ENCODE measurements at places on chromosomes 3 and 15. TPM values are rescaled to one million over a fixed set of nuclear protein-coding genes. Genes with fewer than 3 reads are reported as not detected.

DNA sequence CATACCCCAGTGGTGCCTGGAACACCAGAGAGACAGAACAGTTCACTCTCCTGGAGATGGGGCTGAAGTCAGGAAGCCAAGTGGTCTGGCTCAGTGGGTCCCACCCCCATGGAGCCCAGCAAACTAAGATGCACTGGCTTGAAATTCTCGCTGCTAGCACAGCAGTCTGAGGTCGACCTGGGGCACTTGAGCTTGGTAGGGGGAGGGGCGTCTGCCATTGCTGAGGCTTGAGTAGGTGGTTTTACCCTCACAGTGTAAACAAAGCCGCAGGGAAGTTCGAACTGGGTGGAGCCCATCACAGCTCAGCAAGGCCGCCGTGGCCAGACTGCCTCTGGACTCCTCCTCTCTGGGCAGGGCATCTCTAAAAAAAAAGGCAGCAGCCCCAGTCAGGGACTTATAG, 272.0 kb downstream of the KLF13 start:
- no peak overlapping the region for H3K4me3 ChIP-seq
- no peaks in the 10 kb centered on the region for H3K4me1 ChIP-seq
- DNase-seq: no peak

GRCh38 chr3:16898595-16899395, 14.0 kb downstream of the PLCL2 start:
- H3K27ac ChIP-seq: peak overlapping the region; percentile 18
- peaks cover 88% of the 10 kb centered on the region for H3K4me1 ChIP-seq
- no peak overlapping the region for H3K4me3 ChIP-seq
- peaks cover under 1% of the 10 kb centered on the region for H3K36me3 ChIP-seq
- H3K27me3 ChIP-seq: no peaks in the 10 kb centered on the region
- peak; percentile 23 for DNase-seq

DNA sequence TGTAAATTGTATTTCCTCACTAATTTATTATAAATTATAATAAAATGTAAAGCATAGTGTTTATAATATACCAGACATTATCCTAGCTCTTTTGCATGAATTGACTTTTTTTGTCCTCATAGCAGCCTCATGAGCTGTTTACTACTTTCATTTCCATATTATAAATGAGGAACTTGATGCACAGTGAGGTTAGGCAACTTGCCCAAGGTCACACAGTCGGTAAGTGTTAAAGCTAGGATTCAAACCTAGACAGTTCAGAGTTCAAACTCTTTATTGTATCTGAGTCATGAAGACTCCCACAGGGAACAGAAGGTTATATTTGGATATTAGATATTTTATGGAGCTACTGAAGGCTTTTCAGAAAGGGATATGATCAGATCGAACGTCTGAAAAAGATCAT, 322.2 kb upstream of the SATB1 start:
- H3K4me3 ChIP-seq: no peak overlapping the region
- H3K27ac ChIP-seq: no peak overlapping the region
- no peaks in the 10 kb centered on the region for H3K27me3 ChIP-seq
- peaks cover 9% of the 10 kb centered on the region for H3K36me3 ChIP-seq
- no peak for DNase-seq

DNA sequence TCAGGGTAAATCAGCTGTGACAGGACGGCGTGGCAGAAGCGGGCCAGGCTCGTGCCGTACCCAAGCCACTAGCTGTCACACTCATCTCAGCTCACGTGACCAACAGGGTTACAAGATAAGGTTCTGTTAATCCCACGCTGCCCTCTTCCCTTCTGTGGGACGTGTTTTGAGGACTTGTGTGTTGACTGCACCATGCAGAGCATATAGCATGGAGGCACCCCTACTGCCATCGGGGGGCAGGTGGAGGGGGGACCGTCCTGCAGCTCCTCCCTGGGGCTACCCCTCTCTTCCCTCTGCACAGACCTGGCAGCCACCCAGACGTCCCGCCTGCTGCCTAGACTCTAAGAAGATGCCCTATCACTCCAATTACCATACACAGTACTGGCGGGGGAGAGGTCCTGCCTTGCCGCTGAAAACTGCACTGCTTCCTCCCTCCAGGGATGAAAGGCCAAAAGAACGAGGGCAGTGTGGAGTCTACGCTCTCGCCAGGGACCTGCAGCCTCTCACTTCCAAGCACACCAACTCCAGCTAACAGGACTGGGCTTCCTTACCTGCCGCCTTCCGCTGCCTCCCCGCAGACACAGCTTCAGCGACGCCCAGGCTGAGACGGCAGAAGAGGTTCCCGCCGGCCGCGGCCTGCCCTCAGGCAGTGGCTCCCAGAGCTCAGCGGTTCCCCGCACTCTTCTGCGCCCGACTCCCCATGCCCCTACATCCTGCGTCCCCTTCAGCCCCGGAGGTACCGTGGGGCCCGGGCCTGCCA, at the start of gene TNK2:
Gene TNK2, minus strand, starts transcription at position 618 of the 760 bp plus-strand sequence. CDS start 19,963 bp downstream, outside the sequence.
- no peaks in the 10 kb centered on the region for H3K27me3 ChIP-seq
- H3K4me1 ChIP-seq: peaks cover 36% of the 10 kb centered on the region
- no peaks in the 10 kb centered on the region for H3K36me3 ChIP-seq
- peak within 1 kb of the TSS; percentile 99 for H3K27ac ChIP-seq
- peak; percentile 77 for DNase-seq

- H3K36me3 ChIP-seq: peaks cover 4% of the 10 kb centered on the region
- H3K4me3 ChIP-seq: no peak overlapping the region
- H3K4me1 ChIP-seq: no peaks in the 10 kb centered on the region
- no peaks in the 10 kb centered on the region for H3K27me3 ChIP-seq
- no peak for DNase-seq
Observed at GRCh38 chr3:127114337-127115070, 78.4 kb upstream of the PRR23E start.

DNA sequence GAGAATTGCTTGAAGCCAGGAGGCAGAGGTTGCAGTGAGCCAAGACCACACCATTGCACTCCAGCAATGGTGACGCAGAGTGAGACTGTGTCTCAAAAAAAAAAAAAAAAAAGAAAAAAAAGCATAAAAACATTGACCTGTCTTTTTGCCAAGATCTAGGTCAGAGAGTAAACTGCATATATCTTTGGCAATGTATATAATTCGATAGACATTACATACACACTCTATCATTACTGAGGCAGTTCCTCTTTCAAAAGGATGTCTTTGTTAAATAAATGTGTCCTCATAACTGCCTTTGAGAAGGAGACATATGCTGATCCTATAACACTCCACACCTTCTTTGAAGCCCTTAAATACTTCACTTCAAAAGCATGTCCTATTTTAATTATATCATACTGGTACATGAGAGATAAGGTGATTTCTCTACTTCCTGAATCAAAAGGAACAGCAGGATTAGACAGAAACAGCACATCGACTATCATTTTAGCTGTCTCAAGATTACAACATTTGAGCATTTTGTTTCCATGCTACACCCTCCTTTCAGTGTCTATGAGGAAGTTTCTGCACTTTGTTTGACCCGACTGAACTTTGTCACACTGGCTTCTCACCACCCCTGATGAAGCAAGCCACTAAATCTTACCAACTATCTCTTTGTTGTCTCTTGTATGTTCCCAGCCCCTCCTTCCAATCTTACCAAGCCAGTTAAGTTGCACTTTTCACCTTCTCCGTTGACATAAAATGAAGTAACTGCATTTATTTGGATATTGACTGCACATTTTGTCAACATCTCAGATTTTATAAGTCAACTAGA, 335.8 kb downstream of the MECOM start:
- H3K27me3 ChIP-seq: peaks cover 5% of the 10 kb centered on the region
- H3K27ac ChIP-seq: no peak overlapping the region
- no peak overlapping the region for H3K4me3 ChIP-seq
- H3K36me3 ChIP-seq: no peaks in the 10 kb centered on the region

- H3K4me3 ChIP-seq: no peak overlapping the region
- DNase-seq: no peak
- no peaks in the 10 kb centered on the region for H3K4me1 ChIP-seq
- H3K27ac ChIP-seq: no peak overlapping the region
Observed at GRCh38 chr15:96585484-96586386, 255.2 kb downstream of the NR2F2 start.

DNA sequence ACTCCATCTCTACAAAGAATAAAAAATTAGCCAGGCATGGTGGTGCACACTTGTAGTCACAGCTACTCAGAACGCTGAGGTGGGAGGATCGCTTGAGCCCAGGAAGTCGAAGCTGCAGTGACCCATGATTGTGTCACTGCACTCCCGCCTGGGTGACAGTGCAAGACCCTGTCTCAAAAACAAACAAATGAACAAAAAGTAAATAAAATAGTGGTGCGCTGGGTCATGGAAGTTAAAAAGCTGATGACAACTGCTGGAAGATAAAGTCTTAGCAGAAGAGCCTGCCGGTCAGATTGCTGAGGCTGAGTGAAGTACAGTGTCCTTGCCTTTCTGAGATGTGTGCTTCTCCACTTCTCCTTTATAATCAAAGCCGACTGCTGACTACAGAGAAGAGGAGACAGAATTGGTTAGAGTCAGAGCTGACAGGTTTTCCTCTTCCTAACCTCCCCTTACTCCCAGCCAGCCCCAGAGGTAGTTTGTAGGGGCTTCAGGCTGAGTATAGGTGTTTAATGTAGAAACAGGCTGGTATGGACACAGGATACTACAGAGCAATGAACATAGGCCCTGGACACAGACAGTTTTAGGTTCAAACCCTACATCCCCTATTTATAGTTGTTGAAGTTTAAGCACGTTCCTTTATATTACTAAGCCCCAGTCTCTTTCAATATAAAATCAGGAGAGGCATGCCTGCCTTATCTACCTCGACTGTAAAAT, 17.9 kb downstream of the HCLS1 start:
- no peaks in the 10 kb centered on the region for H3K27me3 ChIP-seq
- DNase-seq: no peak
- H3K27ac ChIP-seq: peak overlapping the region; percentile 23
- peaks cover 59% of the 10 kb centered on the region for H3K36me3 ChIP-seq

DNA sequence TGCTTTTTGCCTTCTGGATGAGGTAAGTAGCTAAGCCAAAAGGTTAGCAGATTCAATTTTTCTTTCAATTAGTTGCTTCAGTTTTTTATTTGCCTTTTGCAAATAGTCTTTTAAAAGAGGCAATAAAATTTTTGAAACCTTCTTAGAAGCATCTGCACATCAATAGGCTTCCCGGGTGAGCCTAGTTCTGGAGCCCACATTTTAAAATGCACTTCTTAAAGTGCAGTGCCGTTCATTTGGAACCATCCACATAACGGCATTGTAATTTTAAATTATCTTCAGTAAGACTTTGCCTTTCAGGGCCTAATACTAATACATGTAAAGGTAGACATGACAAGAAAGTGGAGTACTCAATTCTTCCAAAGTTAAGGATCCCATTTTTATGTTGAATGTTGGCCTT, 269.2 kb downstream of the THSD4 start:
- no peaks in the 10 kb centered on the region for H3K36me3 ChIP-seq
- DNase-seq: no peak

- H3K4me3 ChIP-seq: no peak overlapping the region
- H3K27ac ChIP-seq: no peak overlapping the region
- DNase-seq: no peak
- H3K36me3 ChIP-seq: peaks cover 9% of the 10 kb centered on the region
Observed at GRCh38 chr3:128270559-128271492, 117.5 kb downstream of the EEFSEC start.

DNA sequence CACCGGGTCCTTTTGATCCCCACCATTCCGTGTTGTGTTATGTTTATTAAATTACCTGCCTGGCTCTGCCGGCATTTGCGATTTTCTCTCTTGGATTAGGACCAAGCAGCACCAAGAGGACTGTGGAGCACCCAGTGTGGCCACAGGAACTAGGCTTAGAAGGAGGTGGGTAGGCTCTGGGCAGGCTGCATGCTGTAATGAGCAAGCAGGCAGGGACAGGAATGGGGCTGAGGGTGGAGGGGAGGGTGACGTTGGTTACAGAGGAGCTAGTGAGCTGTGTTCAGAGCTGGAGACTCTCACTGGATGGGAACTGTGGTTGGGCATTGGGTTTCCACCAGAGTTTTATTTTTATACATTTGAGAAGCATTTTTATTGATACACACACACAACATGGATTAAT, 7.9 kb upstream of the SCN5A start:
- H3K36me3 ChIP-seq: peaks cover 3% of the 10 kb centered on the region
- H3K4me1 ChIP-seq: peaks cover 4% of the 10 kb centered on the region
- peaks cover 29% of the 10 kb centered on the region for H3K27me3 ChIP-seq
- H3K4me3 ChIP-seq: no peak overlapping the region
- no peak for DNase-seq

DNA sequence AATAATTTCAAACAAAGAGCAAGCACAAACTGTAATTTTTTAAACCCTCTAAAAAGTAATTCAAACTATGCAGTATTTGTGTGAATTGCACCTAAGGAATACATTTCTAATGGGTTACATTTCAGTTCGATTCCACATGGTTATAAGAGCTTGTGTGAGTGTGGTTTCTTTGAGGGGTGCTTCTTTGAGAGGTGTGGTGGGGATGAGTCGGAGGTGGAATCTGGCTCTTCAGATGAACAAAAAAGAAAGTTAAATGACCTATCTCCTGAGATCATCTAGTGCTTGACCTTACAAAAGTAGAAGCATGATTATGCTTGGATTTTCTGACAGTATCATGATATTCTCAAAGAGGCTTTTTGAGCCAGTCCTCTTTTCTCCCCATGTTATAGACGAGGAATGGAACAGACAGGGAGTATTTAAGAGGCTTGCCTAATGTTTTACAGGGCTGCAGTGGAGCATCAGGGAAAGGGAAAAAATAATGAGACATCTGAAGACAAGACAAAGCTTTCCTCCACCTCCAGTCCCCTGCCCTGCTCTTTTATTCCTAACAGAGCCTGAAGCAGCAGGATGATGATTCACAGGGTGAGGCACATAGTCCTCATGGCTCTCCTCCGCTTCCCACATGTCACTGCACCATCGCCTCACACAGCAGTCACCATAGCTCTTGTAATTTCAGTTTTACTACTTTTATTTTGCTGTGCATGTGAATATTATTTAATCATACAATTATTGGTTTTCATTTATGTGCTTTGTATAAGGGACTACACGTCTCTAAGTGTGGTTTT, 82.0 kb downstream of the LYSMD4 start:
- DNase-seq: no peak
- no peak overlapping the region for H3K27ac ChIP-seq
- H3K4me1 ChIP-seq: peaks cover 7% of the 10 kb centered on the region
- H3K4me3 ChIP-seq: no peak overlapping the region
- peaks cover 15% of the 10 kb centered on the region for H3K36me3 ChIP-seq
- no peaks in the 10 kb centered on the region for H3K27me3 ChIP-seq

CNTN4 gene
- not detected for total RNA-seq

SLC26A6 gene
- 52.4 TPM for total RNA-seq

SCAANT1 gene
- total RNA-seq: not detected

LNP1 gene
- 2.3 TPM for total RNA-seq

WDR53 gene
- 24.1 TPM for total RNA-seq

SPG21 gene
- total RNA-seq: 69.3 TPM

ARHGAP11A gene
- total RNA-seq: 112 TPM

FAM107A gene
- total RNA-seq: not detected

OXTR gene
- 0.64 TPM for total RNA-seq

ACTRT3 gene
- total RNA-seq: 0.76 TPM

All from activated CD4-positive, alpha-beta memory T cell treated with anti-CD3 and anti-CD28 coated beads for 36 hours (primary cell).